GM23338 (cell line): ENCODE measurements at places on chromosomes 2 and 18.

DNA sequence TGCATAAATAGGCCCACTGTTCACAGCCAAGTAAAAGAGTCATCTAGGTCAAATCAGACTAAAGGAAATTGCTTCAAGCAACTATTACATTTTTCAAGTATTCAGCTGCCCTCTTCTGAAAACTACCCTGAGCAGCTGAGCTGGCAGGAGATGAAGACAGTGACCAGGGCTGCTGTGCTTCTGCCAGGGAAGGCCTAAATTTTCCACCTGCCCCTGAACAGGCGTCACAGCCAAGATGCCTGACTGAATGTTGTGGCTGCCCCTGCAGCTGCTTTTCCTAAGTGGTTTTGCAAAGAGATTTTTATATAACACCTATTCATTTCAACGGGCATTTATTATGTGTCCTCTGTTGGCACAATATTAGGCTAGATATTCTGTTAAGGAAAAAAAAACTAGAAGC, 96.7 kb upstream of the RPE start:
- no peak for DNase-seq

- no peak for DNase-seq
These were observed 48.5 kb upstream of the CTDP1 start for GRCh38 chr18:79631096-79631507.

DNA sequence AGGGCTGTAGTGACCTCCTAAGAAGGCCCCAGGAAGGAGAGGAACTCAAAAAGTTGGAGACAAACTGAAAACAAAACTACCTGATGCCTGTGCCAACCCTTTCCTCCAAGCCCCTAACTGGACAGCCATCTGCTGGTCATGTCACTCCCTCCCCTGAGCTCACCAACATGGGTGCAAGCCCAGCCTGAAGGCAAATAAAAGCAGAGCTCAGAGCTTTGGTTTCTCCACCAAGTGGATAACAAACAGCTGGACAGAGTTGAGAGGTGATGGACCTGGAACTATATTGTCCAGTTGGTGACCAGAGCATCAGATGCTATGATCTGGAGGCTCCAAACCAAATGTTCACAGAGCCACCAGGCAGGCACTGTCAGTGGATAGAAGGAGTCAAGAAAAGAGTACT, 34.6 kb upstream of the MAL start:
- no peak for DNase-seq

DNA sequence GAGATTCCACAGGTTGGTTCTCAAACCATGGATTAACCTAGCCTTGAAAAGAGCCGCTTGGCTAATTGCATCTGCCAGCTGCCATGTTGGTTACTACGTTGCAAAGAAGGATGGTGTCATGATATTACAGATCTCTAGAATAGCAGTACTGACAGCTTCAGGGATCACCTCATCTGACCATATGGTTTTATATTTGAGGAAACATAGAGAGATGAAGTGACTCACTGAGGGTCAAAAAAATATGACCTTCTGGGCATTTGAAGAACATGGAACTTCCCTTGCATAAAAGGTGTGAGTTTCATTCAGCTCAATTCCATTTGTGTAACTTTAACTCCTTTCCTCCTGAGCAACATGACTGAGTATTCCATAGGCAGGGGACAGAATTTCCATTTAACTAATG, 242.3 kb downstream of the SETBP1 start:
- no peak for DNase-seq

DNA sequence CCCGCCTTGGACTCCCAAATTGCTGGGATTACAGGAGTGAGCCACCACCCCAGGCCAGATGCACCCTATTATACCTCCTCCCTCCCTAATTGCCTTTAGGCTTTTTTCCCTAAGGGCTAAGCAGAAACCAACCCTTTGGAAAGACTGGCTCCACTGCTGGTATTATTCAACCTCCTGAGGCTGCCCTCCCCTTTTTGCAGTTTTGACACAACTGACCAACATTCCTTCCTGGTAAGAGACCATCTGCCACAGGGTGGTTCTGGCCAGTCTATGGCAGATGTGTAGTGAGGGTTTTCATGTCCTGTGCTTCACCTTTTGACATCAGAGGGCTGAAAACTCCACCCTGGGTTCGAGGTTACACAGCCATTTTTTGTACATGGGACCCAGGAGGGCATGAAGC, 1785.3 kb upstream of the CELF4 start:
- DNase-seq = no peak

- DNase-seq = peak; percentile 82
These were observed 2.9 kb upstream of the ATOH8 start for GRCh38 chr2:85750587-85751575.

GRCh38 chr18:13028869-13029268, 37.7 kb downstream of the CEP192 start:
- no peak for DNase-seq

DNA sequence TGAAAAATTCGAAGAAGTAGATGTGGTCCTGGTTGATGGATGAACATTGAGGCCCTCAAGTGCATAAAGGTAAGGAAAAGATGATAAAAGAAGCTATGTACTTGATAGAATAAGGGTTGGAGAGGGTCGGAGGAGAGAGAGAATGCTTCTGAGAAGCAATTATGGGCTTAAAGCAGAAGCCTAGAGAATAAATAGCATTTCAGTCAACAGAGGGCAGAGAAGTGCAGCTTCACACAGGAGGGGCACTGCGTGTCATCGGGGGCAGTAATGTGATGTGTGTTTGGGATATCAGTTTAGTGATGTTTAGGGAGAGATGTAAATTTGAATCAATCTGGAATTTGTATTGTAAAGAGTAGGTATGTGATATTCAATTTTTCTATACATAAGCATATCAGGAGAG, 334.5 kb downstream of the PIK3C3 start:
- DNase-seq = peak; percentile 20

DNA sequence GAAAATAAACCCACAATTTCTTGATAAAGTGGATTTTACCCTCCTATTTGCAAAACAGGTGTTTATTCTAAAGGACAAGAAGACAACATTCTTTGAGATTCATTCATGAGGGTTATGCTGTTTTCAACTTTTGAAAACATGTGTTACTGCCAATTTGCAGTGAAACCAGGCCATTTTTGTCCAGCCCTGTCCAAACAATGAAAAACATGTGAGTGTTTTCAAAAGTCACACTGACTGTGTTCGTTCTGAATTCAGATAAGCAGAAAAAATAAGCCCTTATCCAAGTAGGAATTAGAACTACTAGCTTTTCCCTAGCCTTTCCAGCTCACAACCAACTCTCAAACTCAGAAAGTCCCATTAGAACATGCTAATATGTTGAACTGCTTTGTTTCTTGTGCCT, 148.1 kb upstream of the PID1 start:
- DNase-seq = no peak

- DNase-seq = no peak
These were observed 255.1 kb downstream of the RND3 start for GRCh38 chr2:150232321-150232720.

DNA sequence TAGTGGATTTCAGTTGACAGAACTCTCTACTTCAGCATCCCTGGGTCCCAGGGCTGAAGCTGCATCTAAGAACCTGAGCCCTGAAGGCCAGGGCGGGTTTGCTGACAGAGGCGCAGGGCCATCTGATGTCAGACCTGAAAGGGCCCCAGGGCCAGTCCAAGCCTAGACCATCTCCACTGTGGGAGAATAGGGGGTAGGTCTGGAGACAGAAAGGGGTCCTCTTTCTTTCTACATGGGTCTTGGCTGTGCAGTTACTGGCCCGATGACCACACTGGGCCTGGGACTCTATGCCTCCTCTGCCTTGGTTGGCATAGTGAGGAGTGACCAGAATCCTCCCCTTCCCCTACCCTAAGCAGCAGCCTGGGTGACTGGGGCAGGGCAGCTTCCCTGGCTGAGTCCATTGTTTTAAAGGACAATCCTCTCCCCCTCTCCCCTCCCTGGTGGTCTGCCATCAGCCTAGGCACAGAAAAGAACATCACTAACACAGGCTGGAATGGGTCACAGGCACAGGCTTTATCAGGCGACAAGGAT, 34.5 kb downstream of the HS1BP3 start:
- no peak for DNase-seq

- DNase-seq = no peak
These were observed 579.2 kb downstream of the BCL11A start for GRCh38 chr2:59974051-59974766.

GRCh38 chr18:58871514-58872420, 7.1 kb downstream of the ZNF532 start:
- no peak for DNase-seq

GRCh38 chr2:160042054-160042453, 20.4 kb downstream of the PLA2R1 start:
- DNase-seq = no peak

- no peak for DNase-seq
These were observed 117.6 kb upstream of the PID1 start for GRCh38 chr2:229388731-229389130.

- DNase-seq = no peak
These were observed 145.6 kb downstream of the METTL4 start for GRCh38 chr18:2425426-2426317.

DNA sequence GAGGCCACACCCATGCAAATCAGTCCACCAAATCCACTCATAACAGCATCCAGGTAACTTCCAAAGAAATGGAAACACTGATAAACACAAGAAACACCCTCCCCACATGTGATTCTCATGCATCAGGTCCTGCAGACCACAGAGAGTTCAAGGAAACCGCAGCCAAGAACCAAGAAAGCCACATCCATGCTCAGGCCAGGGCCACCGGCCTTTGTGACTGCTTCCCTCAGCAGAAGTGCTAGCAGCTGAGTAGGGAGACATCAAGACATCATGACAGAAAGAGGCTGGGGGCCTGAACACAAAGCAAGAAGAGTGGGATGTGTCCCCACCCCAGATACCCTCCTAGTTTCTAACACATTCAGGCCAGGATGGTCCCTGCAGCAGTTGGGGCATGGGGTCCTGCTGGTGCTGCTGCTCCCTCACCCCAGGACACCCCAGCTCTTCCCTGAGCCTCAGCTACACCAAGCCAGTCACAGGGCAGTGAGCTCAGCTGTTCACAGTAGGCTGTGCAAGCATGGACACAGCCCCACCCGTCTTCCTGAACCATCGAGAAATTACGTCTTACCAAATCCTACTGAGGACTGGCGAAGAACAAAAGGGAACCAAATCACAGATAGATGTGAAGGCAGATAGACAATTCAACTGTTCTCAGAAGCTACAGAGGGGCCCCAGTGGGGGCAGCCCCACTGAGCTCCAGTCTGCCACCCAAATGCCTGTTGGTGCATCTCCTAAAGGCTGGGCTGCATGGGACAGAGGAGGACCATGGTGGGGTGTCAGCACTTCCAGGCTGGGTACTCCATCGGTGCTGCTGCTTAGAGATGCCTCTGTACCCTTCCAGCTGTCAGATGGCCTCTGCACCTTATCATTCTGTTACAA, 60.9 kb downstream of the HDAC4 start:
- no peak for DNase-seq

DNA sequence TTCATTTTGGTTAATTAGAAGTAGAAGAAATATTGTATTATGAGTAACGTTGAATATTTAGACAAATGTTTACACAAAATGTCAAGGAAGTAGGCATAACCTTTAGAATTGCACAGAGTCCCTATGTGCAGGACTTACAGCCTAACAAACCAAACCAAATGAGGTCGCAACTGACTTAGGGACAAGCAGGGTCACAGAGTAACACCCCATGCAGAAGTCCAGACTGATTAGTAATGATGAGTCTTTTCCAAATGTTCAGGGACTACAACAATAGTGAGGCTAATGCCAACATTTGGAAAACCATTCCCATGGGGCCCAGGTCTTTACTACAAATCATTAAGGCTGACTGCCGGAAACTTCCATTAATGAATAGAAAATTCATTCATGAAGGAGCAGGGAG, 452.5 kb upstream of the CHAC2 start:
- DNase-seq = no peak

DNA sequence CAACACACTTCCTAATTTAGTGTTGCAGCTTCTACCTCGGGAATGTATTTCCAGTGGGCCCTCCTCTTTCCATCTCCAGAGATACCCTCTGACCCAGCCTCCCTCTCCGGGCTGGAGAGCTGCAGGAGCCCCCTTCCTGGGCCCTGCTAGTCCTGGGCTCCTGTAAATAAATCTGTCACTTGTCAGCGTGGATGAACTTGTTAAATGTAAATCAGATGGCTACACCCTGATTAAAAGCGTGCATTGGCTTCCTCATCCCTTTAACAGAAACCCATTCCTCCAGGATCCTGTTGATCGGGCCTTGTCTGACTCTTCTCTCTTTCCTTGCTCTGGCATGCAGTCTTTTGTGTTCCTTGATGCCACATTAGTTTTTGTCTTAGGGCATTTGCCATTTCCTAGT, 2.4 kb downstream of the ZNF236 start:
- no peak for DNase-seq

DNA sequence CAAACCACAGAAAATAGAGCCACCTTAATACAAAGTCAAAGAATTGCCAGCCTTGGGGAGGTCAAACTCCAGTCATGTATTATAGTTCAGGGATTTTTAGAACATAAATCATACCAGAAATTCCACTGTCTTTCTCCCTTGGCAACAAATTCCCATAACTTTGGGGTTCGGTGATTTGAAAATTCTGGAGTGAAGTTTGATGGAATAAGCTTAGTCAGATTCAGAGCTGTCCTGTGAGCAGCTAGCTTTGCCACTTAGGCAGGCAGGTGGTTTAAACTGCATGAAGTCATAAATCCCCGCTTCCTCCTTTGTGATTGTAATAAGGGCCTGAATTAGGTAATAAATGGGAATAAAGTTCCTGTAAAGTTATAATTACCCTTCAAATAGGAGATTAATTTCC, 457.0 kb upstream of the HNMT start:
- DNase-seq = no peak

- no peak for DNase-seq
These were observed 174.1 kb downstream of the NEDD4L start for GRCh38 chr18:58218117-58218516.

DNA sequence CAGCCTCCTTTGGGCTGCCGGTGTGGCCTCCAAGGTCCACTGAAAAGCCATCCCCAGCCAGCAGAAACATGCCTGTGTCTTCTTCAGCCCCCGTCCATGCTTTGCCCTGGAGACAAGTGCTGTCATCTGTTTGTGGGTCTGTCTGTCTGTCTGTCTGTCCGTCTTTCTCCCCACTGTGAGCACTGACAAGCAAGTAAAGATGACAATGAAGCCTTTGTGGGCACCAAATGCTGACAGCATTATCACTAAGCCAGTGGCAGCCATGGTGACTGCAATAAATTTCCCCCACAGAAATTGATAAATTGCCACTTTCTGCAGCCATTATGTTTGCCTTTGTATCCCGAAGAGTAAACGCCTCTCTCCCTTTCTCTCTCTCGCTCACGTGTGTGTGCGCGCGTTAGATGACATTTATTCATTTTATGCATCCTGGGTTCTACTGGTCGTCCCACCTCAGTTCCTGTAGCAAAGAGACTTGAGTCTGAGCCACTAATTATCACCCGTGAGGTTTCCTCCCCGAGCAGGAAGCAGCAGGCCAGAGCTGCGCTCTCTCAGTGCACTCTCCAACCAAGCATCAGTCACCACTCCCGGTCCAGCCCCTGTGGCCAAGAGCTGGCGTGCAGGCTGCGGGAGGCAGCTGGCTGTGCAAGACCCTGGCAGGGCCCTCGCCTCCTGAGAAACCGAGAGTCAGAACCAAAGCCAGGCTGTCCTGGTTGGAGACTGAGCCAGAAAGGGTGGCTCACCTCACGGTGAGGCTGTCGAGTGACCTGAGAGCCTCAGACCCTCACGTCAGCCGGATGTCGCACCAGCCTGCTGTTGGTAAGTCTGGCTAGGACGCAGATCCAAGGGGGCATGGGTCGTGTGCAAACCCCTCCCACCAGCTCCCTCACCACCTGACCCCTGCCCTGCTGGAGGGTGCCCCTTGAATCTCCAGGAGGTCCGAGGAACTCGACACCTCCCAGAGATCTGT, 6.9 kb downstream of the STEAP3 start:
- peak; percentile 35 for DNase-seq

- DNase-seq = peak; percentile 43
These were observed 282.2 kb upstream of the ATP5MC3 start for GRCh38 chr2:175463589-175464310.

GRCh38 chr2:82182270-82182669, 1877.7 kb upstream of the LRRTM1 start:
- no peak for DNase-seq
